ENCODE measurements at places on chromosomes 5 and 9.

GRCh38 chr5:142143878-142144277, 35.3 kb downstream of the NDFIP1 start:
- DNase-seq = no peak

- DNase-seq = no peak
These were observed 314.7 kb upstream of the CDH6 start for GRCh38 chr5:30878746-30879145.

DNA sequence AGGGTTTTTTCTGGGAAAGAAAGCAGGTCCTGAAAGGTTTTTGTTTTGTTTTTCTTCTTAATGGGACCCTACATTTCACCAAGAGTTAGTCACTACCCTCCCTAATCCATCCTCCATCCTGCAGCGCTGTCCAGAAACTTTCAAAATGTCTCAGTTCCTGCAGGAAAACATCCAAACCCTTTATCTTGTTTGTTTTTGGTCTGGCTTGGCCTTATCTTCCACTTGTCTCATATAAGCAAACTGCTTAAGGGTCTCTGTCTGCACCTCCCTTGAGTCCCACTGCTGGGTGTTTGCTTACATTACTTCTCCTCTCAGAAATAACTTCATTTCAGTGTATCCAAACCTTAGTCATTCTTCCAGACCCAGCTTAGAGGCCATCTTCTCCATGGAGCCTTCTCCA, 11.0 kb upstream of the TRAF1 start:
- DNase-seq = no peak

GRCh38 chr5:172458976-172459782, 4.9 kb upstream of the SH3PXD2B start:
- no peak for DNase-seq

GRCh38 chr5:137594717-137595116, 95.6 kb upstream of the SPOCK1 start:
- DNase-seq = no peak

All from D721Med (cell line).